Stimulated activated CD4-positive, alpha-beta T cell treated with anti-CD3 and anti-CD28 coated beads, Interleukin-4, amount 100 ng/mL, for 1 hour (primary cell): ENCODE measurements at places on chromosomes 7 and 10.

DNA sequence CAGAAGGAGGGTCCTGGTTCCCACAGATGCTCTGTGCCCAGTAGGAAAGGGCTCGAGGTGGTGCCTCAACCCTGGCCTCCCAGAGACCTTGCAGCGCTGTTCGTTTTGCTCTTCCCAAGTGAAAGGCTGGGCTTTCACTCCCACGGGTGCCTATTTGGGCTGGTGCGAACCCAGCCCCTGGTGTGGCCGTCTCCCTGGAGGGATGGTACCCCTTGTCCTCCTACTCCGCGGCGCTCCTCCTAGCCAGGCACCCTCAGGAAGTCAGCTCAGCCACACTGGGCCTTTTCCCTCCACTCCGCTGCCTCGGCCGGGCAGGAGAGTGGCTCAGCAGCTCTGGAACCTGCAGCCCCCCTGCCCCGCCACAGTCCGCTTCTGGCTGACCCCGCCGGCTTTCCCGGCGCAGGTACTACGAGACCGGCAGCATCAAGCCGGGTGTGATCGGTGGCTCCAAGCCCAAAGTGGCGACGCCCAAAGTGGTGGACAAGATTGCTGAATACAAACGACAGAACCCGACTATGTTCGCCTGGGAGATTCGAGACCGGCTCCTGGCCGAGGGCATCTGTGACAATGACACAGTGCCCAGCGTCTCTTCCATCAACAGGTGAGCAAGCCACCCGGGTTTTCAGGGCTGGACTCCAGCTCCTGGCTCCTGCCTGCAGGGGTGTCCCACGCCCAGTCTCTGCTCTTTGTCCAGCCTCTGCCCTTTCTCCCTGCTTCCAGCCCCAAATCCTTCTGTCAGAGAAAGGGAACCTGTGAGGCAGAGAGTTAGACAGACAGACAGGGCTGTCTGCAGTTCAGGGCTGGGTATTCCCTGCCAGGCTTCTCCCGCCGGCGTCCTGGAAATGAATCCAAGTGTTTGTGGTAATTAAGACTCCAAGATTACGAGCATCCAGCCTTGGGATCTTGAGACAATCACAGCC, 5.2 kb downstream of the PAX2 start:
- DNase-seq, result no peak

- no peak for DNase-seq
These were observed at the start of gene TMEM196 for GRCh38 chr7:19772841-19773760. TMEM196 (minus strand) TSS chr7:19773617; CDS start chr7:19772696, 921 bp downstream.

DNA sequence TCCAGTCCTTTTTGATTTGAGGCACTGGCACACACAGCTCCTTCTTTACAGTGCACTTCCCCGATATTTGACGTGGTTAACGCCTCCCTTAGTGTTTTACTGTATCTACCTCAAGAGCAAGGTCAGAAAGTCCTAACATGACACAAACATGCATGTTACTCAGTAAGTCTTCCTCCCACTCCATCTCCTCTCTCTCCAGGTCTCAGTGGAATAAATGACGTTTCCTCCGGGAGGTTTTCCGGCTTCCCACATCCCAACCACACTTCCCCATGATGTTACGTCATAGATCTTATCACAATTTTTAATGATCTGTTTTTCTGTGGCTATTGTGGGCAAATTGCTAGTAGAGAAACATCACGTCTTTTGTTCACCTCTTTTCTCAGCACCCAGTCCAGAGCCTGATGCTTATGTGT, 165.7 kb downstream of the PTPN20 start:
- no peak for DNase-seq

DNA sequence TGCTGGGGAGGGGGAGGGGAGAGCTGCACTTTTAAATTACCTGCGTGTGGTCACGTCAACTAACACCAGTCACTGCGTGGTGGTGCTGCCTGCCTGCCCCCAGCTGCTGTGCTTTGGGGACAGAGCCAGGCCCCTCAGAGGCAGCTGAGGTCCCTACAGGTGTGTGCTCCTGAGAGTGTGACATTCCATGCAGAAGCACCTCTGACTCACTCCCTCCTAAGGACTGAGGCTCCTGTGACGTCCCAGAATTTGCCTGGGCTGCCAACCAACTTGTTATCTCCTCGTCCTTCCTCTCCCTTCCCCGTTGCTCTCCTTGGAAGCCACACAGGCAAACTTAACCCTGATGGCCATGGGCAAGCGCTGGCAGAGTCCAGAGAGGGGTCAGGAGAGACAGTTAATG, 563.0 kb downstream of the PARD3 start:
- DNase-seq, result no peak

DNA sequence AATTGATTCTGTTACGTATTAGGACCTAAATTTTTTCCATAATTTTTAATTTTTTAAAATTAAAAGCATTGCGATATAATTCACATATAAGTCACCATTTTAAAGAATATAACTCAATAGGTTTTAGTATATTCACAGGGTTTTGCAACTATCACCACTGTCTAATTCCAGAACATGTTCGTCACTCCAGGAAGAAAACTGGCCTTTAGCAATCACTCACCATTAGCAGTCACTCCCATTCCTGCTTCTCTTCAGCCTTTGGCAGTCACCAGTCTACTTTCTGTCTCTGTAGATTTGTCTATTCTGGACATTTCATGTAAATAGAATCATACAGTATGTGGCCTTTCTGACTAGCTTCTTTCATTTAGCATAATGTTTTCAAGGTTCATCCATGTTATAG, 176.5 kb downstream of the EXOC4 start:
- no peak for DNase-seq

DNA sequence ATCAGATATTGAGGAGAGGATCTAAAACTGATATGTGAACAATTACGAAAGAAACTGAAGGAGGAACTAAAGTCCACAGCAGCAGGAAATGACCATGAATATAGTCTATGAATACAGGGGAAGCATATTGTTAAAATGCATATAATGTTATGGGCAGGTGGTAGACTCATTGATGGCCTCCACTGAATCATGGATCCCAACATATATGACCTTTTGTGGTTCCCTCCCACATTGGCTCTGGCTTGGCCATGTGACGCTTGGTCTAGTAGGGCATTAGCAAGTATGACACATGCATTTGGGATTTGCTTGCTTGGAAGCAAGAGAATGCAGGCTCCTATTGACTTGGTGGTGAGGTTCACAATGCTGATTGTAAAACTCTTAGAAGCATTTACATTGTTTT, 55.2 kb upstream of the RAB18 start:
- DNase-seq, result no peak

DNA sequence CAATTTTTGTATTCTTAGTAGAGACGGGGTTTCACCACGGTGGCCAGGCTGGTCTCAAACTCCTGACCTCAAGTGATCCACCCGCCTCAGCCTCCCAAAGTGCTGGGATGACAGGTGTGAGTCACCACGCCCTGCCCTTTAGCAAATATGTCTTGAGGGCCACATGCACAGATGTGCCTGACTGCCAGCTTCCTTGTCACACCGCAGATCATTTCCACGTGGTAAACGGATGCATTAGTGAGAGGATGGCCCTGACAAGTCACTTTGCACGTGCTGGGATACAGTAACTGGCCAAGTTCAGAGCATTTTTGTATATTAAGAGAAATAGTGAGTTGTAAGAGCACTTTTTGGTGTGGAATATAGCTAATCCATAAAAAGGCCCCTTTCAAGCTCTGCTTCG, 44.3 kb upstream of the FAM180A start:
- no peak for DNase-seq

DNA sequence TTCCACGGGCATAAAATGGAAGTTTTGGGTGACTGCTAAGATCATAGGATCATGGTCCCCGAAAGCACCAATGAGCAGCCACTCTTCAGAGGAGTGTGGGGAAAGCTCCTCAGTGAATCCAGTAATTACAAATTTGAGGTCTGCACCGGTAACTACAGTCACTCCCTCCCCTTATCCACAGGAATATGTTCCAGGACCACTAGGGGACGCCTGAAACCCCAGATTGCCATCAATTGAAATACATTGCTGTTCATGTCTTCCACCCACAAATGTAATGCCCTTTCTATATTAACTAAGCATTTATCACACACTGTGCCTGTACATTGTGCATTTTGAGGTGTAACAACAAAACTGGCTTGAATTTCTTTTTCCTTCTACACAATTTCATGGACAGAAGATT, 447.9 kb upstream of the PFKP start:
- no peak for DNase-seq

DNA sequence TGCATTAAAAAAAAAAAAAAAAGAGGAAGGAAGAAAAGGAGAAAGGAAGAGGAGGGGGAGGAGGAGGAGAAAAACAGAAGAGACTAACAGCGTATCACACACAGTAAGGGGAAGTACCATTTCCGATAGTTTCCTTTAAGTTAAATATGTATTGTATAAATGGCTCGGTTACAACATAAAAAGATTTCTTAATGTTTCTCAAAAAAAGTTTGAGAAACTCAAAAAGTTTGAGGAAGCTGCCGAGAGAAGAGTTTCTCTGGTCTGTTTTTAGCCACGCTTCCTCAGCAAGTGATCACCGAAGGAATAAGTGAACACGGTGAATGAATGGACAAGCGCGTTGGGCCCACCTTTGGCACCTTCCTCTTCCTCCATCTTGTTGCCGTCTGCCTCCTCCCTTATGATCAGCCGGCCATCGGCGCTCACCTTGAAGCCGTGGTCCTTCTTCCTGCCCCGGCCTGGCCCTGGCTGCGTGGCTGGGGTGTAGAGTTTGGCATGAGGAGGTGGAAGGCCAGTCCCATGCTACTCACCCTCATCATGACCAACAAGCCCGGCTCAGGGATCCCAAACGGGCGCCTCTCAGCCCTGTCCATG, 31.3 kb upstream of the FRAT2 start:
- no peak for DNase-seq

DNA sequence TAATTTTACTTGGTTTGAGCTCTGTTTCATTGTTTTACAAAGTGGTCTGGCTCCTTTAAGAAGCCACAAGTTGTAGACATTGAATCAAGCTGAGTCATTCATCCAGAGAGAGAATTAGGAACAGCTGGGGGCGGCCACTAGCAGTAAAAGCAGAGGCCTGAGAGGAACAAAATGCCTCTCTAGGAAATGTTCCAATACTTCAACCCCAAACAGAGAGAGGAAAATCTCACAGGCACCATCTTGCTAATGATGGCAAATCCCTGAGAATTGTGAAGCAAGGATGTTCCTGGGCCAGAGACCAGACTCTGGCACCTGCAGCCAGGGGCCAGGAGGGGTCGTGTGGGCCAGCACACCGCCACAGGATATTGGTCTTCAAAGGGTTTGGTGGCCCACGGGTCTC, 26.5 kb upstream of the TRIL start:
- no peak for DNase-seq

- no peak for DNase-seq
These were observed 401.2 kb downstream of the RPS24 start for GRCh38 chr10:78434886-78435285.

DNA sequence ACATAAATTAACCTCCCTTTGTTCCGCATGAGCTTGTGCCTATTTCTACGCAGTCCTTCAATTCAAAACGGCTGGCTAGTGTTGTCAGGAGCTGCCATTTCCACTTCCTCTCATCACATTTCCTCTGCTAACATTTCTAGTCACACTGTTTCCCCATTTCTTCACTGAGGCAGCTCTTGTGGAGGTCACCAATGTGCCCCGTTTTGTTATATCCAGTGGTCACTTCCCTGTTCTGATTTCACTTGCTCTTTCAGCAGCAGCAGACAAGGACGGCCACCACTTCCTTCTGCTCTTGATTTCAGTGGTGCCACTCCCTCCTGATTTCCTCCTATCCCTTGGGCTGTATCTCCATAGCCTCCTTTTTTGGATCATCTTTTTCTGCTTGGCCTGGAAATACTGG, 64.8 kb upstream of the SEC61G start:
- DNase-seq, result no peak

GRCh38 chr10:104581884-104582601, 59.0 kb upstream of the SORCS3 start:
- DNase-seq, result no peak

DNA sequence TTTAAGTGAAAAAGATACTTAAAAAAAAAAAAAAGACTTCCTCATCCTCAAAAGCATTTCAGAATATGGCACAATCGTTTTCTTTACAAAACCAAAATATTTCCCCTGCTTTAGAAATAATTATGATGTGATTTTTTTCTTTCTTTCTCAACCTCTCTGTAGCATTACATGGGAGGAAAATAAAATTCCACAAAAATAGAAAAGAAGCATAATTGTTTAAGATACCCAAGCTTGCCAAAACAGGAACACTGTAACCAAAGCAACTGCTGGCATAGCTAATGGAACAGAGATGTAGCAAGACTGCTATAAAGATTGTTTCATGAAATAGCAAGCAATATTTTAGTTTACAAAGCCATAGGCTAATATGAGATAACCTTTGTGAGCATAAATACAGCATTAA, 75.6 kb upstream of the GPR22 start:
- DNase-seq, result no peak

DNA sequence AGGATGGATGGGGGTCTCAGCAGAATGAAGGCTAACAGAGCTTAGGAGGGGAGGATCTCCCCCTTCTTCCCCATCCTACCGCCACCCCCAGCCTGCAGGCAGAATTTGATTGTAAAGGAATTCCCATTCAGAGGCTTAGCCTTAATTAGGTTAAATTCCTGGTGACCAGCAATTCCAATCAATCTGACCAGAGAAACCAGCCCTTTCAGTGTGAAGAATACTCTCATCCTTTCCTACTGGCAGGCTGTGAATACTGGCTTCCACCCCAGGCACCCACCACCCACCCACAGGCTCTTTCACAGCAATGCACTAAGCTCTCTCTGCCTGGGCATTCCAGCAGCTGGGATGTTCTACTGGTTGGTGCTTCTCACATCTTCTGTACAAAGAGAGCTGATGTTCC, 137.9 kb upstream of the LYZL1 start:
- no peak for DNase-seq

DNA sequence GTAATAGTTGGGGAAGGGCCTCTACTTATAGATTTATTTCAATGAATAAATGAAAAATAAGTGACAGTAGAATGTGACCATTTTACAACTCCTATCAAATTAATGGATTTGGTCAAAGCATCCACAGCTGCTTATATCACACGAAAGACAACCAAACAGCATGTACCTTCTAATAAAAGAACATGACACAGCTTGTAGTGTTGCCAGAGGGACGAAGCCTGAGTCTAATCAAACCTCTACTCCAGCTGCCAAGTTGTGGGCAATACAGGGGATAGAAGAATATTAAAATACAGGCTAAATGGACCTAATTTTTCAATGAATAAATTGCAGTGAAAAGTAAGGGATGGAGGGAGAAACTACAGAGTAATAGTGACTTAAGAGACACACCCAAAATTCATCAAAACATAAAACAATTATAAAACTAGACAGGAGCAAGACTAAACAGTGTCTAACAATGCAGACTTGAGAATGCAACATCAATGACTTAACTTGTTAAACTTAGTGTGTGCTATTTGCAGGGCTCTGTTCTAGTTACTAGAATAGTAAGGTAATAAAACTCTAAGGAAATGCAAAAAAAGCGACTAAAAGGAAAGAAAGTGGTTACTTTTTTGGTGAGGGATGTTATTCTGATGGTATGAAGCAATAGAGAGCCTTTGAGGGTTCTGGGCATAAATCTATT, 853.8 kb downstream of the GRM8 start:
- no peak for DNase-seq

GRCh38 chr10:119500821-119501220, 41.7 kb downstream of the RGS10 start:
- DNase-seq, result no peak

GRCh38 chr7:46047581-46047980, 126.5 kb upstream of the IGFBP3 start:
- no peak for DNase-seq

GRCh38 chr7:104034679-104035078, 45.2 kb upstream of the RELN start:
- no peak for DNase-seq

- DNase-seq, result no peak
These were observed 9.9 kb upstream of the TM9SF3 start for GRCh38 chr10:96596422-96597407.
